ENCODE measurements at places on chromosomes 16 and 17.

DNA sequence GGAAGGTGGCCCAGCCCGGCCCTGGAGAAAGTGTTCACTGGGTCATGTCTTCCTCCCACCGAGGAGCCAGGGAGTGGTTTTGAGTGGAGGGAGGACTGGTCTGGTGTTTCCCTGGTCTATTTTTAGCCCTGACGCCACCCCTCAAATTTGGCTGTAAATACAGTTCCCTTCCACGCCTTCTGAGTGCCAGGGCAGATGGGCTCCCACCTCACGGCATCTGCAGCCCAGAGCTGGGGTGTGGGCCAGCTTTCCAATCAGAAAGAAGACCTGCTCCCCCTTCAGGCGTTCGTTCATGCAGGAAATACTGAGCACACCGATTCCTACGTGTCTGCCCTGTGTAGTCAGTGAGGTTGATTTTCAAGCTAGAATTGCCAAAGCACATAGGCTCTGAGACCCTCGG lies 53.7 kb downstream of the SNX20 start:
- peak; percentile 39 for DNase-seq

- DNase-seq = no peak
Observed at GRCh38 chr17:62163847-62164246, 98.8 kb upstream of the MED13 start.

DNA sequence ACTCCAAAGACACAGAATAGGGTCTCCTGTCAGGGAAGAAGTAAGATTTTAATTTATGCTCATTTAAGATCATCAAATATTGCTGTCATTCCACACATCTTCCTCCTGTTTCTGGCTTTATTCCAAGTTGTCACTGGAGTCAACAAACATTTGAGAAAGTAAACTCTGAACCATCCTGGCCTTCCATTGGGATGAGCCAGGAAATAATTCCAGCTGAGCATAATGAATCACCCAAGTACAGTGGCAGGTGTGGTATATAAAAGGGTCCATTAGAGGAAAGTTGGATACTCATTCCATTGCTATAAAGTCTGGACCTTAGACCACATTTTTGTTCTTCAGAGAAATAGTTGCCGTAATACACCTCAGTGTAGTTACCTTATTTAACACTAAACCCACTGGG lies 246.1 kb downstream of the SLC39A11 start:
- no peak for DNase-seq

DNA sequence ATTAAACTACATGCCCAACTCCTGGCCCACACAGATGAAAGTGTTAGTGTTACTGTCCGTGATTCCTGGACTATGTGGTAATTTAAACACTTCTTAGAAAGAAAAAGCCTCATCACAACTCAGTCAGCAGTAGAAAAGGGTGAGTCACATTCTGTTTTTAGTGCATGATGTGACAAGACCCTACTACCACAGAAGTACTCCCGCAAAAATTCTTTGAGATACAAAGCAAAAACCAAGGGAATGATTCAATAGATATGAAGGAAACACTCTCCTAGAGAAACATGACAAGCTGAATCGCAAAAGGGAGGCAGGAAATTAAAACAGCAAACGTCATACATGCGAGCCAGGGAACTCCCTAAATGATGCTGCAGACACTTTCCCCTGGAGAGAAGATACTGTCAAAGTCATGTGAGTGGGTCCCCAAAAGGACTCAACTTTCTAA lies 14.4 kb downstream of the SNN start:
- peak; percentile 93 for DNase-seq

DNA sequence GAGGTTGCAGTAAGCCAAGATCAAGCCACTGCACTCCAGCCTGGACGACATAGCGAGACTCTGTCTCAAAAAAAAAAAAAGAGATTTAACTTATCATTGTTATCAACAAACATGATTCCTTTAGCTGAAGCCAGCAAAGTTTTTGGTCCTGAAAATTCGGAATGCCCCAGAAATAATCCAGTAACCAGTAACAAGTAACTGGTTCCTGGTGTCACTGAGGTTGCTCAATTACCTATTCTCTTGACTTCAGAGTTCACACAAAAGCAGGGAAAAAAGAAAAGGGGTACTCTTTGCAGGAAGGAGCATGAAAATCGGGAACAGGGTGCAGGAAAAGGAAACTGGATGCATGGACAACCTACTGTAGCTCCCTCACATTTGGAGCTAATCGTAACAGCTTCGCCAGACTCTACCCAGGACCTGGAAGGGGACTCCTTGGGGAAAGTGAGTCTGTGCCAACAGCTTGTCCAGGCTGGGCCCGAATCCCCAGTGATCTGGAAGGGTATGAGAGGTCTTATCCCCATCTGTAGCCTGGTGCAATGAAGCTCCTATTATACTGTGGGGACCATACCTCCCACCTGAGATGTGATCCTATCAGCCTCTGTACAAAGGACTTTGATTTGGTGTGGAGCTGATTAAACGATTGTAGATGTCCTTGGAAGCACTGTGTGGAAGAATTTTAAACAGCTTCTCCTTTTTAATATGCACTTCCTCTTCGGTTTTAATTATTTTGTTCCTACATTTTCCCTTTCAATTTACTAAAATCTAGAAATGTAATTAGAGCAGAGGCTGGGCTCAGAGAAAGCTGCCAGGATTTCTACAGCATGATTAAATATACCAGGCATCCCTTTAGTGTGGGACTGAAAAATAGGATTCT lies 3.4 kb upstream of the SPOP start:
- no peak for DNase-seq

- DNase-seq = no peak
Observed at GRCh38 chr17:79944251-79944812, 91.3 kb downstream of the TBC1D16 start.

- DNase-seq = no peak
Observed at GRCh38 chr16:26134588-26134987, 442.8 kb downstream of the HS3ST4 start.

GRCh38 chr16:46937536-46937935 lies 35.9 kb downstream of the DNAJA2 start:
- no peak for DNase-seq

GRCh38 chr17:62714016-62714777 lies 86.7 kb downstream of the MRC2 start:
- peak; percentile 75 for DNase-seq

DNA sequence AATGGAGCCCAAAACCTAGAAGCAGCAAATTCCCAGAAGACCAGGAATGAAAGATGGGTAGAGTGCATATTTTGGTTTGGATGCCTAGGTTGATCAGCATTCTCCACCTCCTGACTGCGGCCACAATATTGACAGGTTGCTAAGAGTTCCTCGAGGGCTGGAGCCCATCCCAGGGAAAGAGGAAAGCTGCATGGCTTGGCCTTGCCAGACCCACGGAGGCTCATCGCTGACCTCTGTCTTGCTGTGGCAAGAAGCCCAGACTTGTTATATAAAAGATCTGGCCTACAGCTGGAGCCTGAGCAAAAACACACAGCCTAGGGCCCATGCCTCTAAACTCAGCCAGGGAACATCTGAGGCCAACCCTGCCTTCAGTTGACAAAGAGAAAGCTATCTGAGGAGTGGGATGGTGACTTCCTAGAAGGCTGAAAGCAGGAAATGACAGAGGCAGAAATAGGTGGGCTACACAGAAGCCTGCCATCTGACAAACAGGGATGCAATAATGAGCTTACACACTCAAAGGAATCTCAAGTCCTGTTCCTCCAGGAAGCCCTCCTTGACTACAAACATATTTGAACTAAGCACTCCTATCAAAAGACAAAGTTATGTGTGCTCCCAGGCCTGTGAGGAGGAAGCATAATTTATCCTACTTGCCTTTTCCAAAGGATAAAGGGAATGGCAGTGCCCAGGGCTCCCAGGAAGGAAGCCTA lies 22.5 kb upstream of the SLC35B1 start:
- DNase-seq = peak; percentile 31

DNA sequence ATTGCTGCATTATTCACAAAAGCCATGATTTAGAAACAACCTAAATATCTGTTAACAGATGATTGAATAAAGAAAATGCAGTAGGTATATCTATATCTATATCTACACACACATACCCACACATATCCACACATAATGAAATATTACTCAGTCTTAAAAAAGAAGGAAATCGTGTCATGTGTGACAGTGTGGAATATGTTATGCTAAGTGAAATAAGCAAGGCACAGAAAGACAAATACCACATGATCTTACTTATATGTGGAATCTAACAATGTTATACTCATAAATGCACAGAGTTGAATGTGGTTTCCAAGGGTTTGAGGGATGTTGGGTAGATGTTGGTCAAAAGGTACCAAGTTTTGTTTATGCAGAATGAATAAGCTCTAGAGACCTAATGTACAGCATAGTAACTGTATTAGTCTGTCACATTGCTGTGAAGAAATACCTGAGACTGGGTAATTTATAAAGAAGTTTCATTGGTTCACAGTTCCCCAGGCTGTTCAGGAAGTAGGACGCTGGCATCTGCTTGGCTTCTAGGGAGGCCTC lies 156.1 kb downstream of the FTO start:
- no peak for DNase-seq

DNA sequence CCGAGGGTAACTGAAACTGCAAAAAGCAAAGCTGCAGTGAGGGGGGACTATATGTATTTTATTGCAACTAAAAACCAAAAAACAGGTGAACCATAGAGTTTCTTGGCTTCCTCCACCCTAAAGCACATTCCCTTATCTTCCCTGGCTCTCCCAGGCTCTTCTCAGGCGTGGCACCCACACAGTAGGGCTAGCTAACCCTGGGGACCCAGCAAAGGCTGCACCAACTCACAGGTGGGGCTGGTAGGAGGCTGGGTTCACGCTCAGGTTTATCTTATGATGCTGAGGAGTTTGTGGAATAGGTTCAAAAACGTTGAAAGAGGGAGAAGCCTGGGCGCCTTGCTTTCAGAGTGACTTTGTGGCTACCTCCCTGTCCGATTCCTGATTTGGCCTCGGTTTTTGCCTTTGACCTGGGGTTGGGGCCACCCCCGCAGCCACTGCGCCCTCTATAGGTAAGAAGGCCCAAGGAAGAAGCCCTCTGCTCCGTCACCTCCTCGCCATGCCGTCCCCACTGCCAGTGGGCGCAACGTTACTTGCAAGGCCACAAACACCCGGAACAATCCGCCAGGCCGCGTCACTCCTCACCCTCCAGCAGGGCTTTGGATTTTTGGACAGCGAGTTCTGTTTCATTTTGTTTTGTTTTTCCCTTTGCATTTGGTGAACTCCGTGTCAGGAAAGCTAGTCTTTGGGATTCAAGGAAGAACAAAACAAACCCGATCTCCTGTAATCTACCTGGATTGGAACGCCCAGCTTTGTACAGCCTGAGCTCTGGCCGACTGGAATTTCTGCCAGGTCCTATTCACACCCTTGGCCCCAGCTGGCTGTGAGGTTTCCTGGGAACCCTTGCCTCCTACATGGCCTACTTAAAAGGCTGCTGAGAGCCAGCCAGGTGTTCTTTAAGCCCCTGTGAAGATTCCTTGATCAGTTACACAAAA lies 60.8 kb downstream of the TBC1D16 start:
- DNase-seq = no peak

- DNase-seq = no peak
Observed at GRCh38 chr17:64326420-64327054, 63.5 kb upstream of the TEX2 start.

DNA sequence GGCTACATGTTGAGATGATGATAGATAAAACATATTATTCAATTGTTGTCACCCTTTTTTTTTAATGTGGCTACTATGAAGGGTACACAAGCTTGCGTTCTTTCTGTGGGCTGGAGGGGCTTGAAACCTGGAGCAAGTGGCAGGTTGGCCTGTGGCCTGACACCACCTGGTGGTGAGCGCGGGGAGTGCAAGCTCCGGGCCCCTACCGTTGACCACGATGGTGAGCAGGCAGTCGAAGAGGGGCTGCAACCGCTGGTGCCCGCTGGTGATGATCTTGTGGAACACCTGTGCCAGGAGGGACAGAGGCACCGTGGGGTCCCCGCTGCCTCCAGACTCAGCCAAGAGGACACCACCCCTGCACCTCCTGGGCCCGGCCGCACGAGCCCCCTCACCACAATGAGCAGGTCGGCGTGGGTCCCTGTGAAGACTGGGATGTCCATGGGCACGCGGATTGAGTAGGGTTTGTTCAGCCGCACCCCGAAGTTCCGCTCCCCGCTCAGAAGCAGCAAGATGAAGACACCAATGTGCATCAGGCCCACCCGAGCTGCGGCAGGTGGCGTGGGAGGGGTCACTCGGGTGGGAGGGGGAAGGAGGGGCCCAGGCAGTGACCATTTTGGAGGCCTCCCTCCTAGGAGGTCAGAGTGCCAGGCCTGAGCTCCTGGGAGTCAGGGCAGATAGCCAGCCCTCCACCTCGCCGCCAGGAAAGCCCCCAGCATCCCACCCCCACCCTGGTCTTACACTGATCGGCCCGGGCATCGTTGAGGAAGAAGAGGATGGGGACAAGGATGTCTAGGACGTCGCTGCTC lies 14.4 kb downstream of the HID1 start:
- peak; percentile 36 for DNase-seq

- DNase-seq = peak; percentile 82
Observed at GRCh38 chr17:59830007-59830630, 62.6 kb downstream of the TUBD1 start.

GRCh38 chr16:54152362-54153239 lies 134.0 kb downstream of the IRX3 start:
- DNase-seq = no peak

DNA sequence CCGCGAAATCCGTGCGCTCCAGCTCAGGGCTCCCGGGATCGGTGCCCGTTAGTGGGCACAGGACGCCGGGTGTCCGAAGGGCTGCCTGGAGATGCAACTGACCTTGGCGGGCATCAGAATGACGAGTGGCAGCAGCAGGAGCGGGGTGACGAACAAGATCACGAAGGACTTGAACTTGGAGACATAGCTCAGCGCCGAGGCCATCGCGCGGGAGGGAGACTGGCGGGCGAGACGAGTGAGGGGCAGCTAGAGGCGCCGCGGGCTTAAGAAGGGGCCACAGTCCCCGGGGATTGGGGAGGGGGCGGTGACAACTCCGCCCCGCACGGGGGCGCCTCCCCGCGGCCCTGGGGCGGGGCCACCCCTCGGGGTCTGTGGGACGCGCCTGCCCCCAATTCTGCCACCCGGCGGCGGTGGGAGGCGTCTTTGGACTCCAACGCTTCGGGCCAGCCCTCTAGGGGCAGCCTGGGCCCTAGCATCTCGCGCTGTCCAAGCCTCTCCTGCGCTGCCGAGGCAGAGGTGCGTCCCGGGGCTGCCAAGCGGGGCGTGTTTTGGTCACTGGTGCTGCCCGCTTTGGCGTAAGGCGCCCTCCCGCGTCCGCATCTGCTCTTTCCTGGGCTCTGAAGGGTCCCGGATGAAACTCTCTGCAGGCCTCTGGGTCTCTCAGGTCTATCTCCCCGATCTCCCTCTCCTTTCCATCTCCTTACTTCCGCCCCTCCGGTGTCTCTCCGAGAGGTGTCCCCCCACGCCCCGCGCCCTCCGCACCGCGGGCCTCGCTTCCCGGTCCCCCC lies at the start of gene SLC13A5:
Gene SLC13A5, minus strand, starts transcription at position 240 of the 788 bp plus-strand sequence. Its CDS starts 36 bp downstream, at position 204.
- DNase-seq = peak; percentile 48

DNA sequence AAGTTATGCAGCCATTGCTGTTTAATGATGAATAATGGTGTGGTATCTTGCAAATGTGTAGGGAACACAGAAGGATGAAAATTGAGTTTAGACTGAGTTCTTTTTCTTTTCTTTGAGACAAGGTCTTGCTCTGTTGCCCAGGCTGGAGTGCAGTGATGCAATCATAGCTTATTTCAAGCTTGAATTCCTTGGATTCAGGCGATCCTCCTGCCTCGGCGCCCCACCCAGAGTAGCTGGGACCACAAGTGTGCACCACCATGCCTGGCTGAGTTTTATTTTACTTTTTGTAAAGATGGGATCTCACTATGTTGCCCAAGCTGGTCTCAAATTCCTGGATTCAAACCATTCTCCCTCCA lies 74.6 kb upstream of the TBC1D3K start:
- no peak for DNase-seq
